ENCODE measurements at places on chromosomes 4 and X.

- DNase-seq: no peak
These were observed 14.8 kb upstream of the ART3 start for GRCh38 chr4:76059750-76060149.

- DNase-seq: no peak
These were observed 139.6 kb downstream of the ADAMTS3 start for GRCh38 chr4:72429397-72429889.

DNA sequence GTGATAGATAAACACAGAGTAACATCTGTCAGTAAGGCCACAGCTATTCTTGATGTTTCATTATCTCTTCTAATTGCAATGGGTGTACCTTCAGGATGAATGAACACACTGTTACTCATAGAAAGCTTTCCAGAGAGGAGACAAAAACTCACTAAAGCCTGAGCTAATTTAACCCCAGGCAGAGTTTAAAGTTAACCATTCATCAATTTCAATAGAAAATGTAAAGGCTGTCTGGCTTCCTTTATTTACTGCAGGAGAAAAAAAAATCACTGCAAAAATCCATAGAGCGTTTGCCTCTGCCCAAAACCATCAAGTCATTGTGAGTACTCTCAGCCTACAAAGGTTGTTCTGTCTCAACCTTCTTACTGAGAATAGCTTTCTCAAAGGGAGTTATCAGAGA is 376.9 kb downstream of the PPP4R3C start:
- no peak for DNase-seq

- DNase-seq: no peak
These were observed 256.8 kb downstream of the STIM2 start for GRCh38 chr4:27117453-27117852.

GRCh38 chrX:125810856-125811255 is 355.2 kb downstream of the DCAF12L2 start:
- DNase-seq: no peak

DNA sequence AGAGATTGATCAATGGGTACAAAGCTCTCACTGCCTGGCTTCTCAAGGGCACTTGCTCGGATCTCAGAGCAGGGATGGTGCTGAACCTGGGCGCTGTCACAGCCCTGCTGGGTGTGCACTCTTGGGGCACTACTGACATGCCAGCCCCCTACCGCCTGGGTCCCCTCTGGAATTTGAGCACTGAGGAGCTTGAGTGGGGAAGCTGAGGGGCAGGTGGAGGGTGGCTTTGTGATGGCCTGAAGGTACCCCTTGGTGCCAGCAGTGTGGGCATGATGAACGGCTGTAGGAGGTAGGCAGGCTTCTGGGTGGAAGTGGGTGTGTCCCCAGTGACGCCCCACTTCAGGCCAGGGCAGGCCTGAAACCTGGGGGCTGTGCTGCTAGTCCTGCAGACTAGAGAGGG is 379.1 kb upstream of the GRID2 start:
- DNase-seq: no peak

DNA sequence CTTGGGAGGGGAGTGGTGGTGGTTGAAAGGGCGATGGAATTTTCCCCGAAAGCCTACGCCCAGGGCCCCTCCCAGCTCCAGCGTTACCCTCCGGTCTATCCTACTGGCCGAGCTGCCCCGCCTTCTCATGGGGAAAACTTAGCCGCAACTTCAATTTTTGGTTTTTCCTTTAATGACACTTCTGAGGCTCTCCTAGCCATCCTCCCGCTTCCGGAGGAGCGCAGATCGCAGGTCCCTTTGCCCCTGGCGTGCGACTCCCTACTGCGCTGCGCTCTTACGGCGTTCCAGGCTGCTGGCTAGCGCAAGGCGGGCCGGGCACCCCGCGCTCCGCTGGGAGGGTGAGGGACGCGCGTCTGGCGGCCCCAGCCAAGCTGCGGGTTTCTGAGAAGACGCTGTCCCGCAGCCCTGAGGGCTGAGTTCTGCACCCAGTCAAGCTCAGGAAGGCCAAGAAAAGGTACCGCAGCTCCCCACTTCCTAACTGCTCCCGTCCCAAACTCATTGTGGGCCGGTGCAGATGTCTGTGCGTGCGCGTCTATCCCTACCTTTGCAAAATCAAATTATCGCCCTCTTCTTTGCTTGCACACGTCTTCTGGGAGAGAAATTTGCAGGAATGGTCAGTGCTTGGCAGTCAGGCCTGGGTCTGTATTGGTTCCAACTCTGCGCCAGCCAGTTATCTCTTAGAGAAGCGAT is 533 bp downstream of the IL15 start:
- peak; percentile 23 for DNase-seq

GRCh38 chr4:94722748-94723147 is 35.0 kb upstream of the BMPR1B start:
- DNase-seq: no peak

DNA sequence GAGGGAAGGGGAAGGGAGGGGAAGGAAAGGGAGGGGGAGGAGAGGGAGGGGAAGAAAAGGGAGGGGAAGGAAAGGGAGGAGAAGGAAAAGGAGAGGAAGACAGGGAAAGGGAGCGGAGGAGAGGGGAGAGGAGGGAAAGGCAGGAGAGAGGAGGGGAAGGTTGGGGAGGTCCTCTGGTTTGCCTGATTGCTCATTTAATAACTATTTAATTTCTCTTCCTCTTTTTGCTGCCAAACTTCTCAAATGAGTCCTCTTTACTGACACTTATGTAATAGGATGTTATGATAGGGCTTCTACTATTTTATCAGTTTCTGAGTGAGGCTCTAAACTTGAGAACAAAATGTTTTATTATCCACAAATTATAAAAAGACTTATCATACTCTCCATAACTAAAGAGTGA is 35.4 kb upstream of the PPA2 start:
- DNase-seq: no peak

- DNase-seq: no peak
These were observed 117.4 kb downstream of the AWAT2 start for GRCh38 chrX:69932323-69932722.

DNA sequence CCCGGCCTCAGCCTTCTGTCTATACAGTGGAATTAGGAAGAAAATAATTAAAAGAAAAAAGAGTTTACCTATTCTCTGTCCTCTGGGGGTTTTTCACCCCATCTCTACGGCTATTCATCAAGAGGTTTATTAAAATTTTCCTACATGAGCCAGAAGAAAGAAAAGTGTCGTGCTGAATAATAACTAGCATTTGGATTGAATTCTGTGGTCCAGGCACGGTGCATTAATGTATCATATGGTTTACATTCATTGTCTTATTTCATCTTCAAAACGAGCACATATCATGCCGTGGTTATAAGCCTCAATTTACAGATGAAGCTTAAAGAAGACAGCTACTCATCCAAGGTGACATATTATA is 5.4 kb upstream of the NAA15 start:
- DNase-seq: no peak

All from stimulated activated CD4-positive, alpha-beta T cell treated with anti-CD3 and anti-CD28 coated beads, Interleukin-4, amount 100 ng/mL, for 24 hours (primary cell).